ENCODE measurements at places on chromosomes 7 and 10.
A peak's percentile ranks its signal among the peaks of the same experiment; 100 is the strongest.

DNA sequence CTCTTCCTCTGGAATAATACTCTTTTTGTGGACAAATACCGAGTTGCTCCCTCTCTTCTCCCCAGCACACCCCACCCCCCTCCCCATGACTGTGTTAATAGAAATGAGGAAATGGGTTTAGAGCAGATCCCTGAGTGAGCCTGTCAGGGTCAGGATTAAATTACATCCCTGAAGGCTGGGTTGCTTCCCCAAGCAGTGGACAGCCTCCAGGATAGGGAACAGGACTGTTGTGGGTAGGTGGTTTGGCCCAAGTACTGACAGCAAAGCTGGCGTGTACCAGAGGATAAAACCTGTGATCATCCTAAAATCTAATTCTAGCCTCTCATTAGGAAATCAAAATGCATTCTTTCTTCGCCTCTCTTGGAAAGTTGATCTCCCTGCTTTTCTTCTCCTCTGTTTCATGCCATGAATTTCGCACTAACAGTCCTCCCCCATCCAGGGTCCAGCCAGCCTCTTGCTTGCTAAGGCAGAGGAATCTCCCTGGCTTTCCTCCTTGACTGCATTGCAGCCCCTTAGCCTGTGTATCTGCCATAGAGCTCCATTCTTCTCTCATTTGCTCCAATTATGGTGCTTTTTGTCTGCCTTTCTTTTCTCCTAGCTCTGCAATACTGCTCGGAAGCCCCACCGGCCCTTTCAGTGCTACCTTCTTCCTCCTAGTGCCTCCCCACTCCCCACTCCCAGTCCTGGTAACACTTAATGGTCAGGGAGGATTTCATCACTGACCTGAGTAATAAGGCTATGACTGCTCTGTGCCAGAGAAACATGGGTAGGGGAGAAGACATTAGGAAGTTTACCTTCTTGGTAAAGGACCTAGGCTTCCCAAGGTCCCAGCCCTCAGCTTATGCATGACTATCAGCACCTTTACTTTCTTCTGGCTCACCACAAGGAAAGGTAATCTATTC lies 8.4 kb downstream of the LRRC4 start:
- no peak for DNase-seq

DNA sequence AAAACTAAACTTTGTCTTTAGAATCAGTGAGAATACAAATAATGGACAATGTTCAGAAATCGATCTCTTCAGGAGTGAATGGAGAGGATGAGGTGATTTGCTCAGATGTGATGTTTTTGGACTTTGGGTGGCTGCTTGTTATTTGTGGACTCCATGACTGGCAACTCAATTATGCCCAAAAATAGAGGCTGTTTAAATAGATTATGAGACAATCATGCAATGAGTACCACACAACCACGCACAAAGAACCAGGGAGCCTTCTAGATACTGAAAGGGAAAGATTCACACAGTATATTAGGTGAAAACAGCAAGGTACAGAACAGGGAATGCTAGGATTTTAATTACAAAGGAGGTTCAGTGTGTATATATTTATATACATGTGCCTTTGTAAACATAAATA lies 141.3 kb upstream of the ANK3 start:
- no peak for DNase-seq

GRCh38 chr10:15485684-15486316 lies 114.7 kb upstream of the FAM171A1 start:
- DNase-seq, result no peak

GRCh38 chr7:155713384-155713783 lies 68.9 kb downstream of the RBM33 start:
- no peak for DNase-seq

GRCh38 chr7:149849174-149849573 lies 11.0 kb downstream of the ZNF862 start:
- DNase-seq, result no peak

DNA sequence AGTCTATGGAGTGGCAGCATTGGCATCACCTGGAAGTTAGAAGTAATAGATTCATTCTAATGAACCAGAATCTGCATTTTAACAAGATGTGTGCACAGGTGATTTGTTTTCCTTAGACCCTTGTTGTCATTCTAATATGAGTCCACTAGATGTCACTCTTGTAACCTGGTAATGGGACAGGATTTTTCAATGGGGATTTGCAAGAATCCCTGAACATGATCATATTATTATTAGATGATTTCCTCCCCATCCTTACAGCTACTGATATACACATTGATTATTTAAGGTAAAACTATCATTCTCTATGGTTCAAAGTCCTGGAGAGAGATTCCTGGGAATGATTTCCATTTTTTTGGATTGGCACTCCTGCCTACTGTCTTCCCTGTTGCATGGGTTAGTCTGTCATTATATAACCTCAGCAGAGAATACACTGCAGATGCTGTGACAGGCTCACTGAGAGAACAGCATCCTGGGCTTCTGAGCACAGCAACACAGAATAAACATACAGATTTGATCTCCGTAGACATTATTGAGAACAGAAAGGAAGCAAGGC lies 194.9 kb downstream of the SUGCT start:
- no peak for DNase-seq

DNA sequence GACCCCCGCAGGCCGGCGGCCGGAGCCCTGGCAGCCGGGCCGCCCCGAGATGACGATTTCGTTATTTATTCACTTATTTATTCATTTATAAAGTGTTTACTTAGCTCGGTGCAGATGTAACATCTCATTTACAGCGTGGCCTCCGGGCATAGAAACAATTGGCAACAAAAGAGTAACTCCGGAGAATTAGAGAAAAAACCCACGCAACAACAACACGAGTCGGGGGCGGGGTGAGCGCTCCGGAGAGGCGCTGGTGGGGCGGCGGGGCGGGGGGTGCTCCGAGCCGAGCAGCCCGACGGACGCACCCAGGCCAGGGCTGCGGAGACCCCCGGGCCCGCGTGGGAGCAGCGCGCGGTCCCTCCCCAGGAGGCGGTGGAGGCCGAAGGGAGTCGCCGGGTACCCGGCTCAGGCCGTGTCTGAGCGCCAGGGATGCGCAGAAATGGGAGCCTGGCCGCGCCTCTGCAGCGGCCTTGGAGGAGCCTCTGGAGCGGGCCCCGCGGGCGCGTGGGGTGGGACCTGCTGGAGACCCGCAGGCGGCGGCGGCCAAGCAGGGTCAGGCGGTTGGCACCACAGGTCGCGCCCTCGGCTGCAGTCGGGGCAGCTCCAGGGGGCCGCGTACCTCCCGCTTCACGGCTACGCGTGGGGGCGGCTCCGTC lies 14.3 kb downstream of the UNCX start:
- DNase-seq, result no peak

GRCh38 chr10:123808286-123808685 lies 83.3 kb downstream of the CPXM2 start:
- DNase-seq, result no peak

DNA sequence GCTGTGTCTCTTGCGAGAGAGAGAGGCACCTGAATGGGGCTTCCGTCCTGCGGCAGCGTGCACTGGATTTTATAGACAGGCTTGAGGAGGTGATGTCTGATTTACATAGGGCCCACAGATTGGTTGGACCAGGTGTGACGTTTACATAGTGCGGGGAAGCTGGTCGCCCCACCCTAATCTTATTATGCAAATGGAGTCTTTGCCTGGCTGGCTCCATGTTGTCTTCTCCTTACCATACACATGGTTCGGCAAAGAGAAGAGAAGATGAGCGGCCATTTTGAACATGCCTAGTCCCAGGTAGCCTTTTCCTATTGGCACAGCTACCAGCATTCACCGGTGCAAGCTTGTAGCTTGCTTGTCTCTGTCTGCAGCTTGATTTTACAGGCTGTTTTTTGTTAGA lies 238.5 kb upstream of the GALNT17 start:
- no peak for DNase-seq

DNA sequence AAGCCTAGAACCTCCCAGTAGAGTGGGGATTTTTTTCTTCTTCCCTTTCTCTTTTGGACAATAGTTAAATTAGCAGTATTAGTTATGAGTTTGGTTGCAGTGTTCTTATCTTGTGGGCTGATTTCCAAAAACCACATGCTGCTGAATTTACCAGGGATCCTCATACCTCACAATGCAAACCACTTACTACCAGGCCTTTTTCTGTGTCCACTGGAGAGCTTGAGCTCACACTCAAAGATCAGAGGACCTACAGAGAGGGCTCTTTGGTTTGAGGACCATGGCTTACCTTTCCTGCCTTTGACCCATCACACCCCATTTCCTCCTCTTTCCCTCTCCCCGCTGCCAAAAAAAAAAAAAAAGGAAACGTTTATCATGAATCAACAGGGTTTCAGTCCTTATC lies 5.4 kb downstream of the OPN1SW start:
- no peak for DNase-seq

GRCh38 chr7:83455612-83456011 lies 193.3 kb downstream of the SEMA3E start:
- no peak for DNase-seq

DNA sequence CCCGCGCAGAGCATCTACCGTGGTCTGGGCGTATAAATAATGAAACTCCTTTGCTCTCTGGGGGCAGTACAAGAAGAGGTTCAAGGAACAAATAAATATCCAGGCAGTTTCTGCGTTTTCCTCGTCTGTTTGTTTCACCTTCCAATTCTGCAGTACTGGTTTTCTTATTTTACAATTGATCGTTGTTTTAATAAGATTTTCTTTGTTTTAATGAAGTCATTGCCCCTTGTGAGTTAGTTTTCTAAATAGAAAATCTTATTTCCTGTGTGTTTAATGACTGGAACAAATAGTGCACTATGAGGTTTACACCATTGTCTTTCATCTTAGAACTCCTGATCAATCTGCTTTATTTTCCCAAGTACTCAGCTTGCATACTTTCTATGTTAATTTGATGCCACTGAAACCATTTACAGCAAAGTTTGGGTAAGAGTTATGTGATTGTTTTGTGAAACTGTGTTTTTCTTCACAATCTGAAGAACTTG lies 1.2 kb downstream of the PLEKHA1 start:
- no peak for DNase-seq

DNA sequence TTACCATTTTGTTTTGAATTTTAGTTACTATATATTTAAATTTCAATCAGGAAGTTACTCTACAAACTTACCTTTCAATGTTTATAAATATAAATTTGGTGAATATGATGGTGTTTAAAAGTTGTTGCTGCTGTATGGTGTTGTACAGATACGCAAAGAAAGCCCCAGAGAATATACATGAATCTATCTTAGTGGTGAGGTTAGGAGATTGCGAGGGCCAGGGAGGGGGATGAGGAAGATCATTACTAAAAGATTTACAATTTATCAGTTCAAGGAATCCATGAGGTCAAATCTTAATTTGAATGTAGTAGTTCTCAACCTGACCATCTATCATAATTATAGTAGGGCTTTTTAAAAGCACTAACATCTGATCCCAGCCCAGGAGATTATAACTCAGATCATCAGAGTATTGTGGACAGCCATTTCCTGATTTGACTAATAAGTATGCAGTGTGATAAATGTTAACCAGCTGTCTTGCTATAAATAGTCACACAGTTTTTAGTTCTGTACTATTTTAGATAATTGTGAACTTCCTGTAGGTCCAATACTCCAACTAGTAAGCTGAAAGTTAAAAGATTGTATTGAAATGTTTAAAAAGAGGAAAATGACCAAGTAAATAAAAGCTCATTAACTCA lies 23.6 kb downstream of the FAM3C start:
- no peak for DNase-seq

DNA sequence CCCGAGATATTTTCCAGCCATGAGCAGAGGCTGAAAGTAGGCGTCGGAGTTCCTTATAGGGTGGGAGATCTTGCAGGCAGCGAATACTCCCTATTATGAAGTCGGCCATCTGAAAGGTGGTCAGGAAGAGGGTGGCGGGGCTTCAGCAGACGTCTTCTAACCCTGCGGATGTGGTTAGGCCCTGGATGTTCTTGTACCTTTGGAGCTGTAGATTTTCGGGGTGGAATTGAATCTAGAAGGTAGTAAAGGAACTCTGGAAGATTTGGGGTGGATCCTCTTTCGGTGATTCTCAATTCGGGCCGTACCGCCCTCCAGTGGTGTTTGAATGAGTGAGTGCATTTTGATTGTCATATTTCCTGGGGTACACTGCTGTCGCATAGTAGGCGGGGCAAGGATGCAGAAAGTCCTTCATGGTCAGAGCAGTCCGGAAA lies 635 bp downstream of the NUP205 start:
- DNase-seq, result peak; percentile 42

DNA sequence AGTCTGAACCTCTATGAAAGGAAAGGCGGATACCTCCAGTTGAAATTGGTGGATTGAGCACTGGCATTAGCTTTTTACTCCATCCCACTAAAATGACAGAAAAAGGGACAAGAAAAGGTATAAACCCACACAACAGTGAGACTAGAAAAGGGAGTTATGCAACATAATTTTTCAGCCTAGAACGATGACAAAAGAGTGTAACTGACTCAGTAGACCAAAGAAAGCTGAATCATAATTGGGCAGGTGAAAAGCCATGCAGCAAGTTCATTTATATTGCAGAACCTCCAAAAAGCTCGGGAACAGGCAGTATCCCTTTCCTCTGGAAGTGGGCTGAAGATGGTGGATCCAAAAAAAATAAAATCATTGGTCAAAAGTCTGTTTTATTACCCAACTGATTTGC lies 30.5 kb upstream of the ZCCHC24 start:
- DNase-seq, result no peak

GRCh38 chr7:24138343-24138742 lies 145.6 kb upstream of the NPY start:
- DNase-seq, result no peak

DNA sequence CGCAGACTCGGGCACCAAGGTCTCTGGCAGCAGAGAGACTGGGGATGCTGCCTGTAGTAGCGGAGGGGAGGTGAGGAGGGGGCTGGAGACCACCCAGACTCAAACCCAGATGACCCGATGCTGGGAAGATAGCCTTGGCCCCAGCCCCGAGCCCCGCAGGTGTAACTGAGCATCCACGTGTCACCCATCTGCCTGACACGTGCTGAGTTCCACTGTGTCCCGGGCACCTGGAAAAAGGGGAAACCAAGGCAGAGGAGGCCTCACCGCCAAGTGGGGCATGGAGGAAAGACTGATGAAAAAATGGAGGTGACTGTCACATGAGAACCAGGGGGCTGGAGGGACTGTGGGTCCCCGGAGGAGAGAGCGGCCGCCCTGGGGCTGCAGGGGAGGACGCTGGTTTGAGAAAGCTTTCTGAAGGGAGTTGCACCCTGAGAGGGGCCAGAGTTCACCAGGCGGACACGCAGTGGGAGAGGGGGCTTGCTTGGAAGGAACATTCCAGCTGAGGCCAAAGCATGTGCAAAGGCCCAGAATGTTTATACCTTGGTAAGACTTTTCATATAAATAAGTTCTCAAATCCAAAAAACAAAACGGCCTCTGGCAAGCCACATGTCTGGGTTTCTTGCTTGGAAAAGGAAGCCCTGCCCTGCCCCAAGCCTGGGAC lies 27.4 kb upstream of the ELN start:
- no peak for DNase-seq

GRCh38 chr10:12897278-12897677 lies 104.2 kb downstream of the CCDC3 start:
- no peak for DNase-seq

- DNase-seq, result peak; percentile 29
These were observed 74.2 kb downstream of the MALSU1 start for GRCh38 chr7:23373151-23374004.

- no peak for DNase-seq
These were observed 158.7 kb upstream of the LANCL2 start for GRCh38 chr7:55206235-55207029.

Data from stimulated activated CD8-positive, alpha-beta memory T cell treated with anti-CD3 and anti-CD28 coated beads, Interleukin-2, amount 100 ng/mL, for 48 hours (primary cell).